Stromal cell of bone marrow (primary cell): ENCODE measurements at places on chromosomes 12 and 14.

- DNase-seq = no peak
Observed at GRCh38 chr12:29150462-29150861, 1.4 kb downstream of the FAR2 start.

- DNase-seq = no peak
Observed at GRCh38 chr14:41663473-41663850, 56.8 kb downstream of the LRFN5 start.

GRCh38 chr12:27276275-27276674 is 32.2 kb downstream of the STK38L start:
- no peak for DNase-seq

- DNase-seq = no peak
Observed at GRCh38 chr12:591167-592023, 71.8 kb downstream of the NINJ2 start.

DNA sequence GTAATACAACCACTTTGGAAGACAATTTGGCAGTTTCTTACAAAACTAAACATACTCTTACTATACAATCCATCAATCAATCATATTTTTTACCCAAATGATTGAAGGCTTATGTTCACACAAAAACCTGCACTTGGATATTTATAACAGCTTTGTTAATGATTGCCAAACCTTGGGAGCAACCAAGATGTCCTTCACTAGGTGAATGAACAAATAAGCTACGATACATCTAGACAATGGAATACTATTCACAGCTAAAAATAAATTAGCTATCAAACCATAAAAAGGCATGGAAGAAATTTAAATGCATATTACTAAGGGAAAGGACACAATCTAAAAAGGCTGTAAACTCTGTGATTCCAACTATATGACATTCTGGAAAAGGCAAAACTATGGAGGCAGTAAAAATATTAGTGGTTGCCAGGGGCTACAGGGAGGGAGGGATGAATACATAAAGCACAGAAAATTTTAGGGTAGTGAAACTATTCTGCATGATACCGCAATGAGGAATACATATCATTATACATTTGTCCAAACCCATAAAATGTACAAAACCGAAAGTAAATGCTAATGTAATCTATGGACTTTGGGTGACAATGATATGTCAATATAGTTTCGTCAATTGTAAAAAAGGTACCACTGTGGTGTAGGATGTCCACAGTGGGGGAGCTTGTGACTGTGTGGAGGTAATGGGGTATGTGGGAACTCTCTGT is 70.5 kb downstream of the GPR65 start:
- no peak for DNase-seq

DNA sequence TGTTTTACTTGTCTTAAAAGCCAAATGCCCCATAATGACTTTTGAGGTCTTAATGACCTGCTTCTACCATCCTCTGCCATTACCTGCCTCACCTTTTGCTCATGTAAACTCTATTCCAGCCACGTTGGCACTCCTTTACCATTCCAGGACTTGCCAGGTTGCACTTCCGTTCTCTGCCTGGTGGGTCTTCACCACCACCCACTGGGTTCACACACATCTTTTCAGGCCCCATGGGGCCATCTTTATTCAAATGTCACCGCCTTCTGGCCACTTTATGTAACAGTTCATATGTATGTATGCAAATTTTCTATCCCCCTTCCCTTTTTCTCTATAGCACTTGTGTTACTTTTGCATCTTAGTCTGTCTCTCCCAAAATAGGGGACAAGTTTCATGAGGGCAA is 57.7 kb downstream of the ATP2A2 start:
- no peak for DNase-seq

DNA sequence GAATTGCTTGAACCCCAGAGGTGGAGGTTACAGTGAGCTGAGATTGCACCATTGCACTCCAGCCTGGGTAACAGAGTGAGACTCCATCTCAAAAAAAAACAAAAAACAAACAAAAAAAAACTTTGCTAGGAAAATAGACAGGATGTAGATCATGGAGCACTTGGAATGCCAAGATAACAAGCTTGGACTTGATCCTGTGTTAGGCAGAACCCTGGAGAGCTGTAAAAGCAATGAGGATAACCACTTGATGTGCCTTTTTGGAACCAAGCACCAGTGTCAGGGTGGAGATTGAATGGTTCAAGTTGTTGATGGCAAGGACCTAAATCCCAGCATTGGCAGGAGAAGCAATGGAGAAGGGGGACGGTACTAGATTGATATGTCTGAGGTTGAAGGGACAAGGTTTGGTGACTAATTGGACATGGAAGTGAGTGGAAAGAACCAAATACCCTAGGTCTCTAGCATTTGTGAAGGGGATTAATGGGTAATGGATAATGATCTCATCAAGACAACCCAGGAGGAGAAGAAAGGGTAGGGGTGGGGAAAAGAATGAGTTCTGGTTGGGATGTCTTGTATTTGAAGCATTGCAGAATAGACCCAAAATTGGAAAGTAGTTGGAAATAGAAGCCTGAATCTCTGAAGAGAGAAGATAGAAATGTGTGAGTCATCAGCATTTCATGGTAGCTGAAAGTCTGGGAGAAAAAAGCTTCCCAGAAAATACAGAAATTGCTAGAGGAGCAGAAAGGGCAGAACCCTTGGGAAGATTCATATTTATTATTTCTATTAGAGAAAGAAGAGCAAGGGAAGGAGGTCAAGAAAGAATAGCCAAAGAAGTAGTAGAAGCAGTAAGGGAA is 176.7 kb downstream of the NUAK1 start:
- no peak for DNase-seq

DNA sequence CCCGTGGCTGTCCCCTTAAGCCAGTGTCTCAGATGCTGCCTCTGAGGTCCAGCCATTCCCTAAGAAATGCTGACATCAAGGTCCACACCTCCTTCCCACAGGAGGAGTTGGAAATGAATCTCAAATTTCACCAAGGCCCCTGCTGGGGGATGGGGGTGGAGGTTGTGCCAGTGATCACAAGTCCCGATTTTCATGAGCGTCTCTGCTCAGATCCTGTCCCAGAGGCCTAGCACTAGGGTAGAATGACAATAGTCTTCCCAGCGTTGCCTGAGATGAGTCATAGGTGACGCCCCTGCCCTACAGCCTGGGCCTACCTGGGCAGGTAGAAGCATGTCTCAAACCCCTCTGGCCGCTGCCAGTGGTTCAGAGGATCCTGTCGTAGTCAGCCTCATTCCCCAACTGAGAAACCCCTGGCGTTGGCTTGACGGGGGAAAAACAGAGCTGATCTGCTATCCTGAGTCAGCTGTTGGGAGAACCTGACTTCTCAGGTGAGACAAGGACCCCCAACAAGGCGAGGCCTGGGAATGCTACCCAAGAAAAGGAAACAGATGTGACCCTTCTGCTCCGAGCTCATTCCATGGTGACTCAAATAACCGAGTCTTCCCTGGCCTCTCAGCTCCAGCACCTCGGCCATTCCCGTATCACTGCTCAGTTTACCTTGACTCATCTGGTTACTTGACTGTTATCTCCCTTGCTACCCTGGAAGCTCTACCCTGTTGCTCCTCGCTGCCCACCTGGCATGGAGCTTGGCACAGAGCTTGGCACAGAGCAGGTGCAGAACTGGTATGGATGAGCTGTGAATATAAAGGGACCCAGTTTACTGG is 21.8 kb upstream of the SPPL3 start:
- DNase-seq = no peak

DNA sequence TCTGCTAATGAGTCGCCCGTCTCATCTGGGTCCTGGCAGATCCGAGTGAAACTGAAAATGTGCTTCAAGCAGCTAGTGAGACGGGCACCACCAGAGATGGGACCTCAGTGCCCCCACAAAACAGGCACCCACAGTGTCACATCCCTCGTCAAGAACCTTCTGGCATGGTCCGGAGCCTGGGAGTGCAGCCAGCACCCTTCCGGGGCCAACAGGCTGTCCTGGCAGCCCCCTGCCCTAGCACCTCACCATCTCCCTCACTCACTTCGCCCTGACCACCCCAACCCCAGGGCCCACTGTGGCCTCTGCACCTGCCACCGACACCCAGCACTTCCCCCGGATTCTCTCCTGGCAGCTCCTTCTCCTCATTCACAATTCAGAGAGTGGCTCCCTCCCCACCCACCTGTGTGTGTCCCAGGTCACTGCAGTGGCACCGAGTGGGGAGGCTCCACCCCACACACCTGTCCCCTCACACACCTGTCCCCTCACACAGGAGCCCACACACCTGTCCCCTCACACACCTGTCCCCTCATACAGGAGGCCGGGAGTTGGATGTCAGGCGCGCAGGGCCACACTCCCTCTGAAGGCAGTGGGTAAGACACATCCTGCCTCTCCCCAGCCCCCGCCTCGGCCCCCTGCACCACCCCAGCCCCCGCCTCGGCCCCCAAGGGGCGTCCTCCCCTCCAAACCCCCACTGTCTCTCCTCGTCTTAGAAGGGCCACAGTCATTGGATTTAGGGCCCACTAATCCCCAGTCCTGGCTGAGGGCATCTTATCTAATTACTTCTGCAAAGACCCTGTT is 7.9 kb downstream of the GALNT9 start:
- no peak for DNase-seq

DNA sequence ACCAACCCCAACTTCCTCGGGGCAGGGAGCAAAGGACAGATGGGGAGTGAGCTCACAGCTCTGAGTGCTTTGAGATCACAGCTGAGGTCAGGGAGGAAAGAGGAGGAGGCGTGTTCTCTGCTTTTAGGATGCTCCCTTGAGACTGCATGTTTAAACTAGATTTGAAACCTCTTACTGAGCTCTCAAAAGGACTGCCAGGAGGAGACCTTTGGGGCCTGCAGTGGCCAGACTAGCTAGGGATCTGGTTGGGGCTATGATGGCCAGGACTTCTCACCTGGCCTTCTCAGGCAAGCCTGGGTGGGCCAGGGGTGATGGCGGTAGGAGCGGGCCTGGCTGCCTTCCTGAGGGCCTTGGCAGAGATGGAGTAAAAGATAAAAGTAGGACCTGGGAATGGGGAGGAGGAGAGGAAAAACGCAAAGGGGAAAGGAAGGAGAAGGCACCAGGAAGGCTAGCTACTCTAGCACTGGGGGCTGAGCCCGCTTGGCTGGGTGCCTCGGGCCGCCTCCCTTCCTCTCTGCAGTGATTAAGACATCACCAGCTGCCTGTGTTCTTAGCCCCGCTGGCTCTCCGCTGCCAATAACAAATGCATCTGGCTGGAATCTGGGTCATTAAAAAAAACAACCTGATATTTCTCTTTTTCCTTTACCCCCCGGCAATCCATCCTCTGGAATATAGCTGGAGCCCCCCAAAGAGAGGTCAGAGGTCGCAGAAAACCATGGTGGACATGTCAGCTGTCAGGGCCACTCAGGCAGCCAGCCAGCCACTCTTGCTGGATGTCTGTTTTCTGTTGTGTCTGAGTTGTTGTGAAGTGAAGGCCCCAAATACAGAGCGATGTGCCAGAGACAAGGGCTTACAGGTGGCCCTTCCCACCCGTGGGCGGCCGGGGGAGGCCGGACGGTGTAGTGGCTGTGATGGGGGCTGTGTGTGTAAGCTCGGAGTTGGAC is 141.3 kb downstream of the TSPAN9 start:
- peak; percentile 51 for DNase-seq

DNA sequence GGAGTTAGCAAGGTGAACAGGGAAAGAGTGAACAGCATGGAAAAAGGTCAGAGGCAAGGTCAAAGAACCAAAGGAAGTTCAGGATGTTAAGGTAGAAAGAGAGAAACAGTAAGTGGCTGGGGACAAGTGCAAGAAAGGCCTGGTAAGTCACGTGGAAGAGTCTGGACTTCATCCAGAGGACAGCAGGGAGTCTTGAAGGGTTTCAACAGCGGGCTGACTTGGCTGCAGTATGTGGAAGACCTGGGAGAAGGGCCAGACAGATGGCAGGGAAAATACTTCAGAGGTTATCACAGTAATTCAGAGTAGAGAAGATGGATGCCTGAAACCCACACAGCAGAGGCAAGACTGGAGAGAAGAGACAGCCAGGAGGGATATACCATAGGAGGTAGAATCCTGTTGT is 34.0 kb downstream of the CIT start:
- DNase-seq = no peak

DNA sequence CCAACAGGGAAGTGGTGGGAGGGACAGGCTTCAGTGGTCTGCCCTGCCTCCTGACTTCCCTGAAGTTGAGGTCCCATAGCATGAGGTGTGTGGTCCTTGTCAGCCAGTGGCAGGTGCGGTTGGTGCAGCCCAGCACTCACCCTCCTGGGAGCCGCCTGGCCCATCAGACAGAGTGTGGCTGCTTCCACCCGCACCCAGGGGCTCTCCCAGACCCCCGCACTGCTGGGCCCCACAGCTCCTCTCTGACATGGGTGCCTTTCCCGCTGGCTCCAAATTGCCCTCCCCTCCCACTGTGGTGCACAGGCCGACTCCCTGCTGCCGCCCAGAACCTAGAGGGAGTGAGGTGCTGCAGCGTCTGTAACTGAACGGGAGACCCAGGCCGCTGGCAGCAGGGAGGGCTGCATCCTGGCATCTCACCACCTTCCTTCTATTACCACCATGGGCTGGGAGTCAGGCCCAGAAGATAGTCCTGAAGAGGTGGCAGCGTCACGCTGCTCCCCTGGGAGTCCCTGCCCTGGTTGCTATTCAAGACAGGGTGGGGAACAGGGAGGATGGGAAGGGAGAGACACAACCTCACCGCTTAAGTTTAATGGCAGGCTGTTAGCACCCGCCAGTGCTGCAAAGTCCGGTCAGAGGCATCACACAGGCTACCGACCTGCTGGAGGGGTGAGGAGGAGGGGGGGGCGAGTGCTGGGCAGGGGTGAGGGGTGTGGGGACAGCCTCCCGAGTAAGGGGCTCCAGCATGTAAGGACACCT is 180.6 kb upstream of the PRMT8 start:
- no peak for DNase-seq

DNA sequence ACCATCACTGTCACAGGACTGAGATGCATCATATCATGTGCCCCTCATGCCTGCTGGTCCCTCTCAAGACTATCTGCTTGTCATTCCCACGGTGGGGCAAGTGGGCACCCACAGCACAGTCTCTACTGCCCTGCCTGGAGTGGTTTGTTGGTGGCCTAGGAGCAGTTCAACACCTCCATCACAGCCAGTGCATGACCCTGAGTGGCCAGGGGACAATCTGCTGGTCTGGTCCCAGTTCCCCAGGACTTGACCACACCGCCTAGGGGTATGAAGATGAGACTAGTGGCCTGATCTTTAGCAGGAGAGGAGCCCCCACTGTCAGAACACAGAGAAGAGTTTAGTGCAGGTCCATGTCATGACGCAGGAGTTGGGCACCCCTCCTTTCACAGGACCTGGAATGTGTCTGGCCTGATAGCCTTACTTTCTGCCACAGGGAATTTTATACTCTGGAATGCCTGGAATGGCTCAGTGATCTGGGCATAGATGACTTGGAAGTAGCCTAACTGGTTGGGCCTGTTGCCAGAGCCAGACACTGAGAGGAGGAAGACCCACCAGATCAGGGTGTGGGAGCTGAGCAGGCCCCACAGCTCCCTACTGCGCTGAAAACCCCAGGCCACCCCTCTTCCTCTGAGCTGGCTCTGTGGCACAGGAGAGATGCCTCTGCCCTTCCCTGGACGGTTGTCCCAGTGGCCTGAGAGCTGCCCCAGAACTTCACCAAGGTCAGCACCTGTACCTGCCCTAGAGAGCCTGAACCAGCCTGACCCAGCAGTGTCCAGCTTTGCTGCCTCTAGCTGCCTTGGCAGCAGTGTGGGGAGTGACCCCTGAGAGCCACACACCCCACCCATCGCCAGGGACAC is 83.3 kb downstream of the PUS7L start:
- DNase-seq = no peak

- DNase-seq = no peak
Observed at GRCh38 chr12:113468365-113469223, 3.1 kb downstream of the LHX5 start.

- peak; percentile 33 for DNase-seq
Observed at GRCh38 chr14:86038387-86039042, 508.6 kb downstream of the FLRT2 start.
